ENCODE measurements at places on chromosomes 1 and 21.
A peak's percentile ranks its signal among the peaks of the same experiment; 100 is the strongest.

DNA sequence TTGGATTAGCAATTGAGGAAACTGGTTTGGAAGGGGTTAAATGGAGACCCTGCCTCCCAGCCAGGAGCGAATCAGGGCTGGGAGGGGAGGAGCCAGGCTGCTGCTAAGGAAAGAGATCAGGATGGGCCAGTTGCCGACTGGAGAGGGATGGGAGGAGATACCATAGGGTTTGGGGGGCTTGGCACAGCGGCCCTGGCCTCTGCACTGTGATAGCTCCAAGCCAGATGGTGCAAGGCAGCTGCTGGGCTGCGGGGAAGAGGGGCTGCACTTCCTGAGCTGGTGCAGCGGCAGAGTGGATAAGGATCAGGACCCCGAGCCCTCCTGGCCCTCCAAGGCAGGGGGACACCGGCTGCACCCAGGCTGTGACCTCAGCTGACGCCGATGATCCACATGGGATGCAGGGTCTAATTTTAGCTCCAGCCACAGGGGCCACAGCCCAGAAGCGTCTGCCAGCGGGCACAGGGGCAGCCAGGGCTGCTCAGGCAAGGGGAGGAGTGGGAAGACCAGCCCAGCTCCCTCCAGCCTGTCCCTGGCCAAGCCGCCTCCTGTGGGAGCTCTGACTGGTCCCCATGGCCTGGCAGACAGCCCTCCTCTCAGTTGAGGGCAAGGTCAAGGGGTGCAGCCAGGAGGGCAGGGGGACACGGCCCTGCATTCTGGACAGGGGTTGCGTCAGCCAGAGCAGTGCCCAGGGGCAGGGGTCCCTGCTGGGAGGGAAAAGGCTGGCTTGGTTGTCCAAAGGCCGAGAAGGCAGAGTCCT, at the start of gene EXTL1:
Gene EXTL1 (plus strand): TSS at position 129 of the 757 bp plus-strand sequence. CDS start 872 bp downstream, outside the sequence.
- DNase-seq = no peak

DNA sequence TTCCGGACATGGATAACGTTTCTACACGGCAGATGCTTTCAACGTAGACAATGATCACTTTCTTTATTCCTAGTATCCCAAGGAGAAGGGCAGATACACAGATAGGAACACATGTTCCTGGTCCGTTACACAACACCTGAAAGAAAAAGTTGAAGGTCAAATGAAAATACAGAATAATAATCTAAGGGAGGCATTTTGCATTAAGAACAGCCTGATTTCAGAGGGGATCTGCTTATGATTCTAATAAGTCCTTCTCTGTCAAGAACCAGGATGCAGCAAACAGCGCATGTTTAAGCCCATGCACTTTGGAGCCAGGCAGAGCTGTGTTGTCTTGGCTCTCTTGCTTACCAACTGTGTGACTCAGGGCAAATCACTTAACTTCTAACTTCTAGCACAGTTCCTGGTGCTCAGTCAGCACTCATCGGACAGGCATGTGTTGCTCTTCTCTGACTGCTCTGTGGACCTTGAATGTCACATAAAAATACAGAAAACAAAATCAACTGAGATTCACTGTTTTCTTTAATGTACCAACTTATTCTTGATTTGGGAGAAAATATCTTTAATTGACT, 56.3 kb upstream of the CNN3 start:
- no peak for DNase-seq

- no peak for DNase-seq
Measured at GRCh38 chr1:1206376-1206965, at the start of gene TNFRSF18. TNFRSF18 (minus strand) TSS chr1:1206592; CDS start chr1:1206571, 21 bp downstream.

DNA sequence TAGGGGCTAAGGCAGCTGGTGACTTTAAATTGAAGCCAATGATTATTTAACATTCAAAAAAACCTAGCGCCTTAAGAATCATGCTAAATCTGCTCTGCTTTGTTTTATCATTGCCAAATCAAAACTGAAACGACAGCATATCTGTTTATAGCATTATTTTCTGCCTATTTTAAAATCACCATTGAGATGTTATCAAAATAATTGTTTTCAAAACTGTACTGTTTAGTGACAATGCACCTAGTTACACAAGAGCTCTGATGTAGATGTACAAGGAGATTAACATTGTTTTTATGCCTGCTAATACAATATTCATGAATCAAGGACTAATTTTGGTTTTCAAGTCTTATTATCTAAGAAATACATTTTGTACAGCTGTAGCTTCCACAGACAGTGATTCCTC, 1521.3 kb downstream of the AMY1C start:
- DNase-seq = no peak

GRCh38 chr1:25799352-25799934, 550 bp upstream of the SELENON start:
- no peak for DNase-seq

DNA sequence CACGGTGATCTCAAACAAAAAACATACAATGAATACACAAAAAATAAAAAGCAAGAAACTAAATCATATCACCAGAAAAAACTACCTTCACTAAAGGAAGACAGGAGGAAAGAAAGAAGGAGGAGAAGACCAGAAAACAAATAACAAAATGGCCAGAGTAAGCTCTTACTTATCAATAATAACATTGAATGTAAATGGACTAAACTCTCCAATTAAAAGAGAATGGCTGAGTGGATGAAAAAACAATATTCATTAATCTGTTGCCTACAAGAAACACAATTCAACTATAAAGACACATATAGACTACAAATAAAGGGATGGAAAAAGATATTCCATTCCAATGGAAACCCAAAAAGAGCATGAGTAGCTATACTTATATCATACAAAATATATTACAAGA, 27.2 kb downstream of the LRIF1 start:
- no peak for DNase-seq

GRCh38 chr1:116405241-116406135, 32.4 kb downstream of the ATP1A1 start:
- DNase-seq = no peak

GRCh38 chr1:156583821-156584622, 4.5 kb downstream of the TTC24 start:
- DNase-seq = peak; percentile 28

All from substantia nigra (tissue), 51 donors.